Stimulated activated CD4-positive, alpha-beta T cell treated with anti-CD3 and anti-CD28 coated beads, Interleukin-1b, Interleukin-23, amount 100 ng/mL, for 1 hour (primary cell): ENCODE measurements at places on chromosomes 2 and 18.

- no peak for DNase-seq
These were observed 30.1 kb downstream of the CAPN14 start for GRCh38 chr2:31187166-31187565.

DNA sequence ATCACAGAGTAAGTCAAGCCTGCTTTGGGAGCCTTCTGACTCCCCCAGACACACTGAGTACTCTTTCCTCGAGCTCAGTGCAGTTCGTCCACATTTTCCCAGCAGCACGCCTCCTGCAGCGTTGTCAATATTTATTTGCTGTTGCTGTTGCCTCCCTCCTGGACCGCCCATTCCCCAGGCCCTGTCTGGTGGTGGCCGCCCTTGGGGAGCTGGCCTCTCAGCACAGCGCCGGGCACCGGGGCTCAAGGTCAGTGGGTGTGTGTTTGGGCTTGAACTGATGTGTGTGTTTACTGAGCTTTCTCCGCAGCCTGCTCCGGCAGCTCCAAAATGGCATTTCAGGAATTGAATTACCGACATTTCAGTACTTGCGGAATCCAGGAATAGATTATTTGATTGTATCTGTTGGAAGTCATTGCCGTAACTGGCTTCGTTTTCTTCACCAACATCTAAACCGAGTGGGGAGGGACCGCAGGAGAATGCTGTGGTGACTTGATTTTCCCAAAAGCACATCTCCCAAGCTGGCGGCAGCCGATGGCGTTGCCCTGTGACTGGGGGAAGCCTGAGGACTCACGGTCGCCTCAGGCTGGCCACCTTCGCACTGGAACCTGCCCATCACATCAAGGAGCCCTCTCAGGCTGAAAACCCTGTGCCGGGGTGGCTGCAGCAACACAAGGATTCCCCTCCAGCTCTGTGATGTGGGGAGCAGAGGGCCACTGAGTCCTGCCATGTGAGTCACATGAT, 66.0 kb downstream of the HPCAL1 start:
- DNase-seq: no peak

GRCh38 chr18:79299272-79299671, 96.5 kb upstream of the NFATC1 start:
- no peak for DNase-seq

- DNase-seq: no peak
These were observed 266.6 kb downstream of the NR4A2 start for GRCh38 chr2:156065912-156066311.

DNA sequence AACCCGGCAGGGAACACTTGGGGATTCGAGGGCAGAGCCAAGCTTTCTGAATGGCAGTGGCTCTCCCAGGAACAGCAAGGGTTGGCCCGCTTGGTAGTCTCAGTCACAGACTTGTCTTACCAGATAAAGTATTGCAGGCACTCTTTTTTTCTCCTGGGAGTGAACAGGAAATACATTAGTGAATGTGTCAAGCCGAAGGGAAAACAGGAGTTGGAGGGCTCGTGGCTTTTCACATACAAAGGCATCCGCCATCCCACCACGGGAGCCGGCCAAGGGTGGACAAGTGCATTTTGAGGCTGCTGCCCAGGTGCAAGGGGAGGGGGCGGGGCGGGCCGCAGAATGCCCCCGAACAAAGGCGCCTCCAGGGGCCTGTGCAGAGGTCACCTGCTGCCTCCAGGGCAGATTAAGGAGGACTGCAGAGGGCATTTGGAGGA, 163.3 kb upstream of the SIX3 start:
- DNase-seq: no peak

DNA sequence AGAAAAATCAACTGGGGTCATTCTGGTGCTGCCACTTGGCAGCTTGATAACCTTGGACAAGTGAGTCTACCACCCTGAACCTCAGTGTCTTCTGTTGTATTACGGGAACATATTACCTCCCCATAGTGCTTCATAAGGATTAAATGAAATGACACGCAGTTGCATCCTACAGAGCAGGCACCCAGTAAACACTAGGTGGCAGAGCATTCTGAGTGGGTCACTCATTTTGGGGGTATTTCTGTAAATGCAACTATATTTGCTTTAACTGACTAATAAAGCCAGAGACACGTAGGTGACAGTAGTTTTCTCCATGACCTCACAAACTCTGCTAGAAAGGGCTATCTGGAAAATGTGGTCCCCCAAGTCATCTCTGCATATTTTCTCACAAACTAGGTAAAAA, 4.7 kb downstream of the CD226 start:
- no peak for DNase-seq

GRCh38 chr2:138147796-138148195, 183.5 kb downstream of the HNMT start:
- no peak for DNase-seq
